ENCODE measurements at places on chromosomes 5 and 9. TPM values are rescaled to one million over a fixed set of nuclear protein-coding genes. Genes with fewer than 3 reads are reported as not detected.

DNA sequence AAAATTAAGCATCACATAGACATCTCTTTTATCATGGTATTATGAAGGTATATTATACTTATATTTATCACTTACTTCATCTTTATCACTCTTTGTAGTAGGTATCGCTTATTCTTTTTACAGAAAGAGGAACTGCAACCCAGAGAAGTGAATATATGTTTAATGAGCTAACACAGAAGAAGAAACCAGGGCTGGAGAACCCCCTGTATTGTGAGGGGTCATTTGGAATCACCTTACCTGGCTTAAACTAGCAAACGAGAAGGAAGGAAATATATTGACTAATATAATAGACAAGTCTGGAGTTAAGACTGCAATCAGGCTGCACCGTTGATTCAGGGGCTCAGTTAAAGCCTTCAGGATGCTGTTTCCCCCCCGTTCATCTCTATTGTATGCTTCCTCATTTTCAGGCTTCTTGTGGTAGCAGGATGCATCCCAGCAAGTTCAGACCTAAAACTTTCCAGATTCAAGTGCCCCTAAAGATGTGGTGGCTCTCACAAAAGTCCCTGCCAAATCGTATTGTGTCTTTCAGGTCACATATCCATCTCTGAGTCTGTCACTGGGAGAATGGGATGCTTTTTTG lies 146.4 kb downstream of the GCNT1 start:
- DNase-seq, result no peak

DNA sequence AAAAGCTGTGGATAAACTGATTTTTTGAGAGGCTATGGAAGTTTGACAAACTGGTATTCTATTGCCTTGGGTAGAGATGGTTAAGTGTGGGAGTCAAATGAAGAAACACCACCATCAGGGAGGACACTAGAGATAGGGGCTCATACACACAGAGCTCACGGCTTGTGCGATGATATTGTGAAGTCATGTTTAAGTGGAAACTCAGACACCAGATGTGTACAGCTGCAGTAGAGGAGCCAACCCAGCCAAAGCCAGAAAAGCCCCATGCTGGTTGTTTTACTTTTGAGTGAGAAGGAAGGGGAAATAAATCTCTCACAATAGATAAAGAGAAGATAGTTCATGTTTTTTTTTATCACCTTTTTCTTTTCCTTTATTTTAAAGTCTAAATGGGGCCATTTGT lies 377.7 kb downstream of the DMRT2 start:
- DNase-seq, result no peak

DNA sequence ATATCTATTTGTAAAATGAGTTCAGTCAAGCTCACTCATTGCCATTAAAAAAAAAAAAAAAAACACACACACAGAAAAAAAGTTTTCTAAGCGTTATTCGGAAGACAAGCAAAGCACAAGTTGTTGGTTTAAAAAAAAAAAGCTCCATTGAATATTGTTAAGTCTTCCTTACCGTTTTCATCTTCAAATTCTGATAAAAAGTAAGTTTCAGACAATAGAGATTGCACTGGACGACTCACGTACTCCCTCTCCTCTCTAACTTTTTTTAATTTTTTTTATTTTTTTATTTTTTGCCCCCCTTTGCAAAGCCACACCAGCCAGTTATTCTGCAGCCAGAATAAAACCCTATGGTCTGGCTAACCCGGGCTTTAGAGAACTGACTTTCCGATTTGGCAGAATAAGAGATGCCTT lies 544 bp downstream of the ADAMTS6 start:
- DNase-seq, result no peak

DNA sequence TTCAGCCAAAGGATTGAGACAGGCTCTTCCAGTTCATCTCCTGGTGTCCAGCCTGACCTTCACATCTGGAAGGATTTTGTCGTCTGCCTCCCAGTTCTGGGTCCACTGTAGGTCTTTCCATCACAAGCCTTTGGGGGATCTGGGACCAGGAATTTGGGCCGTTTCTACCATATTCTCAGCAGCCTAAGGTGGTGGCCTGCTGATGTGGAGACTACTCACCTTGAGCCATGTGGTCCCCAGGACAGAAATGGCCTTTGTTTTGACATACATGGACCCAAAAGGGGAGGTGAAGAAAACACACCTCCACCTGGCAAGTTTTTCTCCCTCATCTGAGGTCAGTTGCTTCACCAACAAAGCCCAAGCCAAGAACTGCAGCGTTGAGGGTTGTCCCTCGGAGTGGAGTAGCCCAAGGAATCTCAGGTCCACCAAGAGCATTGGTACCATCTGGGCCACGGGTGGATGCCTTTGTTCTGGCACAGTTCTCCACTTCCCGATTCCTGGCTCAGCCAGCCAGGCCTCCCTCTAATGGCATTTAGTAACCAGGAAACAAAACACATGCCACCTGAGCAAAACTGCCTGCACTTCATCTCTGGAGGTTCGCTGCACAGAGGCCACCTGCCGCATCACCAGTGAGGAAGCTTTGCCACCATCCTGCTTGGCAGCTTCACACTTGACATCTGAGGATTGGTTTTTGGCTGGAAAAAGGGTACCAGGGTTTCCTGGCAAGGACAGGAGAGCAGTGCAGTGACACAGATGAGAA lies 24.7 kb downstream of the AMBP start:
- DNase-seq, result no peak

GRCh38 chr9:81661339-81661738 lies 28.0 kb downstream of the TLE1 start:
- no peak for DNase-seq

GRCh38 chr5:161846746-161847145 lies 1.2 kb upstream of the GABRA1 start:
- DNase-seq, result no peak

GRCh38 chr9:136078024-136078423 lies 17.1 kb downstream of the NACC2 start:
- DNase-seq, result no peak

DNA sequence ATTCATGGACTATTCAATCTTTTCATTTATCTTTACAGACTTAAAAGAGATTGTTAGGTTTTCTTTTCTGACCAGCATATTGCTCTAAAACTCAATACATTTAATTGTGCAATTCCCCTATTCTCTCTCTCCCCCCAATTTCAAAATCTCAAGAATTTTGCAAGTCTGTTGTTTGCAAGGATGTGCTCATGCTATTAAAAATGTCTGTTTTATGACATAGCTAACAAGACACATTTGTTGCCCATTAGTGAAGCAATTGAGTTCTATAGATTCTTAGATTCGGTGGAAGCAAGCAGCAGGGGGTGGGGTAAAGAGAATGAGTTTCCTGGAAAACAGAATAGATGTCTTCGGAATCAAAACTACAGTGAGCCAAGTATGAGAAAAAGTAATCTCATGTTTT lies 8.5 kb upstream of the CSNK1A1 start:
- no peak for DNase-seq

GRCh38 chr5:133041910-133042309 lies 9.9 kb upstream of the HSPA4 start:
- DNase-seq, result no peak

The FBN2 gene
- not detected for total RNA-seq

The MYO10 gene
- total RNA-seq, result not detected

The GARIN3 gene
- not detected for total RNA-seq

The CD72 gene
- 2.3 TPM for total RNA-seq

The SMC2 gene
- total RNA-seq, result 2.6 TPM

The CARD9 gene
- total RNA-seq, result 0.64 TPM

All from CD4-positive, alpha-beta T cell (primary cell).